ENCODE measurements at places on chromosomes 16 and 17. TPM values are rescaled to one million over a fixed set of nuclear protein-coding genes. Genes with fewer than 3 reads are reported as not detected.

Gene SLC4A1
- total RNA-seq, result not detected

DNA sequence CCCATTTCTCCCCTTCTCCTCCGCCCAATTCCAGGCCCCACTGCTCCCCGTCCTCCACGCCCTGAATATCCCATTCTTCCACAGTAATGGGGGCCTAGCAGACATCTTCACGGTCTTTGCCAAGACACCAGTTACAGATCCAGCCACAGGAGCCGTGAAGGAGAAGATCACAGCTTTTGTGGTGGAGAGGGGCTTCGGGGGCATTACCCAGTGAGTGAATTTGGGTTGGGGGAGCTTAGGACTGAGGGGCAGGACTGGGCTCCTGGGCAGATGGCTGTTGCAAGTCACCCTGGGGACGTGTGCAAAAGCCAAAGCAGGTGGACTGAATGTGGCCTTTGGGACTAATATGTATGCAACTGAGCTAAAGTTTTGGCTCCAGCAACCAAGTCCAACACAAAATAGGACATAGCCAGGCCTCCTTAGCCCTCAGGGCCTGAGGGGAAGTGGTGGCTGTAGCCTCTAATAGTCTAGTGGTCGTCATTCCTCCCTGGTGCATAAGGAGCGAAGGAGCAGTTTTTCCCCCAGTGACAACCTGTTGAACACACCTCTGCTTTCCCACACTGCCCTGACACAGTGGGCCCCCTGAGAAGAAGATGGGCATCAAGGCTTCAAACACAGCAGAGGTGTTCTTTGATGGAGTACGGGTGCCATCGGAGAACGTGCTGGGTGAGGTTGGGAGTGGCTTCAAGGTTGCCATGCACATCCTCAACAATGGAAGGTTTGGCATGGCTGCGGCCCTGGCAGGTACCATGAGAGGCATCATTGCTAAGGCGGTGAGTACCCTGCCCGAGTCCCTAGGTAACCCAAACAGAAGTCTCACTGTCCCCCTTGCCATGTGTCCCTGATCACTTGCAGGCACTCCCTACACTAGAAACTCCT is 2.6 kb downstream of the ACADVL start:
- DNase-seq, result no peak
- peaks cover 38% of the 10 kb centered on the region for H3K4me1 ChIP-seq
- H3K4me3 ChIP-seq, result no peak overlapping the region
- peak overlapping the region; percentile 9 for H3K27ac ChIP-seq
- H3K36me3 ChIP-seq, result peaks cover 27% of the 10 kb centered on the region

DNA sequence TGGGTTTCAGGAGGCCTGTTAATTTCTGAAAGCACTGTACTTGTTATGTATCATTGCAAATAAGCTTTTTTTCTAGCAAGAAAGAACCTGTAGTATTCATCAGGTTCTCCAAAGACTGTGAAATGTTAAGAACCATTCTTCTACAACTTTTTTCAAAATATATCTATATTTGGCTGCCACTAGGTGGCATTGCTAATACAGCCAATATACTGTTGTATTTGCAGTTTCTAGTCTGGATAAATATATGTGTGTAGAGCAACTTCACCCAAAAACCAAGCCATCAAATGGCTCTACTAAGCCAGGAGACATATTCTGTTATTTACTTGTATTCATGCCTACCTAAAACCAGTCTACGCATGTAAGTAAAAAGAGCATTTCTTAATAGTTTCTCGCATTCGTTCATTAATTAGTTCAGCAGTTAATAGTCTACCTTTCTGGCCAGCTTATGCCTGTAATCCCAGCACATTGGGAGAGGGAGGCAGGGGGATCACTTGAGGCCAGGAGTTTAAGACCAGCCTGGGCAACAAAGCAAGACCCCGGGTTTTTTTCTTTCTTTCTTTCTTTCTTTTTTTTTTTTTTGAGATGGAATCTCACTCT is 39.5 kb downstream of the VMP1 start:
- no peaks in the 10 kb centered on the region for H3K27me3 ChIP-seq
- peaks cover 21% of the 10 kb centered on the region for H3K36me3 ChIP-seq
- peaks cover 25% of the 10 kb centered on the region for H3K4me1 ChIP-seq
- peak; percentile 46 for DNase-seq
- no peak overlapping the region for H3K4me3 ChIP-seq
- H3K27ac ChIP-seq, result no peak overlapping the region

- no peaks in the 10 kb centered on the region for H3K36me3 ChIP-seq
- H3K4me3 ChIP-seq, result no peak overlapping the region
- no peaks in the 10 kb centered on the region for H3K27me3 ChIP-seq
Measured at GRCh38 chr16:73735018-73735417, 561.6 kb upstream of the PSMD7 start.

All from activated CD4-positive, alpha-beta T cell treated with anti-CD3 and anti-CD28 coated beads, Interleukin-2, amount 10 ng/mL, durations not matched to agents 7 days and 5 days (primary cell).